ENCODE measurements at places on chromosomes 12 and 14.

- no peak for DNase-seq
Observed at GRCh38 chr14:63564318-63564717, 21.1 kb upstream of the PPP2R5E start.

- DNase-seq, result no peak
Observed at GRCh38 chr14:59086241-59086882, 102.1 kb upstream of the DAAM1 start.

GRCh38 chr12:113030875-113031525, 25.5 kb upstream of the DTX1 start:
- DNase-seq, result no peak

- DNase-seq, result no peak
Observed at GRCh38 chr12:130787445-130788410, 51.3 kb downstream of the STX2 start.

GRCh38 chr14:22488522-22489243, 100.3 kb downstream of the DAD1 start:
- DNase-seq, result no peak

DNA sequence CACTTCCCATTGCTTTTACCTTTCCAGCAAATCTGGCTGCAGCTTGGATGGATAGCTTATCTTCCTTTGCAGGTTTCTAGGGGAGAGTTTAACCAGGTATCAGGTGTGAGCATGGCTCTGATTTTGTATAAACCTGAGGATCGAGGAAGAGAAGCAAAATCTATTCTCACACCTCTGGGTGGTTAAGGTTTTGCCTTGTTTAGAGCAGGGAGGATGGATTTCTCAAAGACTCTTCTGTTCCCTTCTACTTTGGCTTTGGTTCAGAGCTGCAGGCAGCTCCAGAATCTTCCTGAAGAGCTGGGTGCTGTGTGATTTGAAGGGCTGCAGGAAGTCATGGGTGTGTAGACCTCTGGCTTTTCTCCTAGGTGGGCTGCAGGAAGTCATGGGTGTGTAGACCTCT, 1.7 kb downstream of the JDP2 start:
- no peak for DNase-seq

DNA sequence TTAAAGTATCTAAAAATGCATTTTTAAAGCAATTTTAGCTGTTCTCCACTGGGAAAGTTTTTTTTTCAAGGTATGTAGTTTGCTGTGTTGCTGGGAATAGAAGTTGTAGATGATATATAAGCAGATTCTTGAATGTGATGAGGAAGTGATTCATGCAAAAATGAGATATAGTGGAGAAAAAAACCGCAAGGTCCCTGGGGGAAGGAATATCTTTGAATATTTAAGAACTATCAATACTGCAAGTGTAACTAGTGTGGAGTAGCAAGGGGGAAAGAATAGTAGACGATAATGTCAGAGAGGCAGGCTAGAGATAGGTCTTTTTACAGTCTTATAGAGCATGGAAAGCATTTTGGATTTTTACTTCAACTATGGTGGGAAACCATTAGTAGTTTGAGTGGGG, 42.5 kb downstream of the PTCSC3 start:
- DNase-seq, result no peak

DNA sequence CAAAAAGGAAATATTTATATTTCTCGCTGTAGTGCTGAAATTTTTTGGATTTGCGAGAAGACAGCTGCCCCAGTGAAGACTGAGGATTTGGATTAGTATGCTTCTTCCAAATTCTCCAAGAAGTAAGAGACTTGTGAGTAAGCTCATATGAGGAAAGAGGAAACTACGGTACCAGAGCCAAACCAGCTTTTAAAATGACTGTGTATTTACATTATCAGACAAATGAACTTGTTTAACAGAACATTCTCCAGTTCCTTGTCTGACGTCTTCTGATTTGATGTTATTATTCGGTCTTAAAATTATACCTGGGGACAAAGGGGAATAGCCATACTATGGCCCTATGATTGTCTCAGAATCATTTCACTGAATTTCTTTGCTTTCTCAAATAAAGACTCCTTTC, 8.0 kb downstream of the CLEC12B start:
- no peak for DNase-seq

DNA sequence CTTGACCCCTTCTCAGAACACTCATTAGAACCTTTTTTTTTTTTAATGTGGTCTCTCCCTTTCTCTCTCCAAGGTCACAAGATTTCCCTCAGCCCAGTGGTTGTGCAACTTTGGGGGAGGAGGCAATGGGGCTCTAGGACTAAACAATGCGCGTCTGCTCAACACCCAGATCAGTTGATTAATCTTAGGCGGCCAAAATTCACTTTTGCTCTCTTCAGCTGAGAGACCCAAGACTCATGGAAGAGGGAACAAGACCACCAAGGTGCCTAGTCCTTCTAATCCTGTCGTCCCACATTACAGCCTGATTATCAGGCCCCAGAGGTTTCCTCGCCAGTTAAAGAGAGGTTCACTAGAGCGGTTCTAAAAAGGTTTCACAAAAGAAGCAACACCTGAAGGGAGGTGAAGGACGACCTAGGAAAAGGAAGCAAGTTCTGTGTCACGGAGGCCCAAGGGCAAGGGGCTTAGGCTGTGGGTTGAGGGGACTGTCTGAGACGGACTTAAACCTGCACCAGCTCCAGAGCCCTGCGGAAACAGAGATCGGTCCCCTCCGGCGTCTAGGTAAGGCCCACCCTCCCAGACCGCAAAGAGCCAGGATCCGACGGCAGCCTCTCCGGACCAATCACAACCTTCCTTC, 824 bp upstream of the TARBP2 start:
- no peak for DNase-seq

GRCh38 chr12:53051881-53052412, 2.1 kb downstream of the TNS2 start:
- DNase-seq, result no peak

- no peak for DNase-seq
Observed at GRCh38 chr14:81849714-81850113, 316.1 kb upstream of the SEL1L start.

DNA sequence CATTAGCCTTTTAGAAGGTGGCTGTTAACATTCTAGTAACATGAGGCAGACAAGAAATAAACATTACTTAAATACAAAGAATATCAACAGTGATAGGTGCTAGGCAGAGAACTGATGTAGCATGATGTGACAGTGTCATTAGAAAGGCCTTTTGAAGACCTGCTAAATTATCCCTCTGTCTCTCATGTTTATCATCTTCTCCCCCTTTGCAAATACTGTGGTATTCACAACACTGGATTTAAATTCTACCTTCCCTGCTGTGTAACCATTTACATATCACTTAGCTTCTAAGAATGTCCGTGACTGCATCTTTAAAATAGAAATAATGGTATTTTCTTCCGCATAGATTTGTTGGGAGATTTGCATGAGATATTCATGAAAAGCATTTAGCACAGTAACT, 74.4 kb upstream of the CLEC14A start:
- no peak for DNase-seq

DNA sequence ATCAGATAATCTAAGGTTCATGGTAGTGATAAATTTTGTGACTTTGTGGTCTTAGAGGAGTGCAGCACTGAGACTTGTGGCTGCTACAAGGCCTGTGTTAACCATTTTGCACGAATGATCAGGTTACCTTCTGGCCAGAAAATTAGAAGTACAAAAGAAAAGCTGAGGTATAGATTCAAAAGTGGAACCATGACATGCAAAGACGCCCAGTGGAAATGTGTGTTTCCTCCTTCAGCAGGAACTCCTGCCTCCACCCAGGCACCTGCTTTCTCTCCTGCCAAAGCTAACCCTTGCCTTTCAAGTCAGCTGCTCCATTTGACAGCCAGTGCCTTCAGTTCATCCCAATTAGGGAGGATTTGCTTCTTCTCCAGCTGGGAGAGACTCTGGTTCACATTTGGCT, 10.1 kb downstream of the PDE6H start:
- DNase-seq, result no peak

DNA sequence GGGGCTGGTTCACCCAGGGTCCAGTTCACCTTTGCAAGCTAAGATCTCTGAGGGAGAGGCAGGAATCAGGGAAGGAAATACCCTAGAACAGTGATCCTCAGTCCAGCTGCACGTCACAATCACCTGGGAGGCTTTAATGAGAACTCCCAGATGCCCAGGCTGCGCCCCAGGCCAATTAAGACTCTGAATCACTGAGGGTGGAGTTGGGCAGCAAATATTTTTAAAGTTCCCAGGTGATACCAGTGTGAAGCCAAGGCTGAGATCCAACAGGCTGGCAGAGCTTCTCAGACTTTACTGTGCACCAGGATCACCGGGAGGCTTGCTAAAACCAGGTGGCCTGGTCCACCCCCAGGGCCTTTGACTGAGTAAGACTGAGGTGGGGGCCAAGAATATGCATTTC, 23.8 kb downstream of the MYL2 start:
- no peak for DNase-seq

- no peak for DNase-seq
Observed at GRCh38 chr14:104856157-104856868, 8.8 kb upstream of the CEP170B start.

- DNase-seq, result no peak
Observed at GRCh38 chr14:41235466-41235865, 371.2 kb upstream of the LRFN5 start.

DNA sequence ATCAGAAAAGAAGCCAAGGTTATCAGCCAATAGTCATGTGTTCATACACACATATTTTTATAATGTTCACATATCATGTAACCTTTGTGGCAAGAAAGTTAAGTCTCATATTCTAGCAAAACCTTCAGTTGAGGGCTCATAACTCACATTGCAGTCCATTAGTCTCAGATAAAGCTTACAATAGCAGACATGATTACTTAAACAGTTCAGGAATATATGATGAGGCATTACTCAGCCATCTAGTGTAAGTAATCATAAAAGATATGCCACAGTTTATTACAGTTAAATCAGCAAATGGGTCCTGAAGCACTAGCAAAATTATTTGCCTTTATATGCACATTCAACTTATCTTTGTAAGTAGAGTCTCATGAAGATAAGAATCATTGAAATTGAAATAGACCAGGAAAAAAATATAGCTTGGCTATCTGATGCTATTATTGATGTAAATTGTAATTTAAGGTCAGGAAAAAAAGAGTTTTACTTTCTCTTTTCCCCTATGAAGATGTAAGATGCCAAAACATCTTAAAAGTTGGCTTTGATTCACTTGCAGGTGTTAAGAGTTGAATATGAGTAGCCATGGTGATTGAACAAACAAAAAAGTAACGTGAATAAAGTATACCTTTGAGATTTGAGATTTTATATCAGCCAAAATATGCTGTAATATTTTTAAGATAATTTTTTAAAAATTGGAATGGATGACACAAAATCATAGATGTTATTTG, 537.0 kb downstream of the SLC6A15 start:
- DNase-seq, result no peak

DNA sequence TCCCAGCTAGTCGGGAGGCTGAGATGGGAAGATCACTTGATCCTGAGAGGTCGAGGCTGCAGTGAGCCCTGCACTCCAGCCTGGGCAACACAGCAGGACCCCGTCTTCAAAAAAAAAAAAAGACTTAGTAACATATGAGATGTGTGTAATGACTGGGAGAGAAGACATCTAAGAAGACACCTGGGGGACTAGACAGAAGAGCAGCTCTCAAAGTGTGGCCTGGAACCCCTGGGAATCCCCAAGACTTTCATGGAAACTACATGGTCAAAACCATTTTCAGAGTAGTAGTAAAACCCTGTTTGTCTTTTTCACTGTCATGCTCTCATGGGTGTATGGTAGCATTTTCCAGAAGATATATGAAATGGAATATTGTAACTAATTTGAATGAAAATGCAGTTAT, 45.3 kb downstream of the R3HDM2 start:
- no peak for DNase-seq

GRCh38 chr12:83709899-83710298, 1023.2 kb downstream of the TMTC2 start:
- no peak for DNase-seq

DNA sequence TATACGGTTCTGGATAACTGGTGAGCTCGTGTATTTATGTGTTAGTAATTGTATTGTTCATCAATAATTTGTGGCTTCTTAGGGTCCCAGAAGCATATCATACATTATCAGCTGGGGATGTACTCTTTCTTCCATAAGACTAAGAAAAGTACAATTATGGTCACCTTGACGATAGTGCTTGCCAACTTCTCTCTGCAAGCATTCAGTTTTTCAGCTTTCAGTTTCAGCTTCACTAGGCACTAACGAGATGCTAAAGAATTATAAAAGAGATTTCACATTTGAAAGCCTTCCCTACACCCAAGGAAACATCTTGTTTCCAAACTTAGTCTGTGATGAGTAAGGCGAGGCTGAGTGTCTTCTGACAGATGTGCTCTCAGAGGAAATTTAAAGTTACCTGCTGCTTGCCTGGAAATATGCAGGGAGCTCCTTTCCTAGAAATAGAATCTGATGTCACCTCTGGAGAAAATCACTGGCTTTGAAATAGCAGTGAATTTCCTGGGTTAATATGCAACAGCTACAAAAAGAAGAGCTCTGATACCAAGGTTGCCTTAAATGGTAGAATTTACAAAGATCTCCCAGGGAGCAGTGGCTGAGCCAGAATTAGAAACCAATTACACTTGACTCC, 1419.9 kb upstream of the TMEM132C start:
- no peak for DNase-seq

GRCh38 chr12:12693111-12693671, 2.8 kb downstream of the GPR19 start:
- no peak for DNase-seq

DNA sequence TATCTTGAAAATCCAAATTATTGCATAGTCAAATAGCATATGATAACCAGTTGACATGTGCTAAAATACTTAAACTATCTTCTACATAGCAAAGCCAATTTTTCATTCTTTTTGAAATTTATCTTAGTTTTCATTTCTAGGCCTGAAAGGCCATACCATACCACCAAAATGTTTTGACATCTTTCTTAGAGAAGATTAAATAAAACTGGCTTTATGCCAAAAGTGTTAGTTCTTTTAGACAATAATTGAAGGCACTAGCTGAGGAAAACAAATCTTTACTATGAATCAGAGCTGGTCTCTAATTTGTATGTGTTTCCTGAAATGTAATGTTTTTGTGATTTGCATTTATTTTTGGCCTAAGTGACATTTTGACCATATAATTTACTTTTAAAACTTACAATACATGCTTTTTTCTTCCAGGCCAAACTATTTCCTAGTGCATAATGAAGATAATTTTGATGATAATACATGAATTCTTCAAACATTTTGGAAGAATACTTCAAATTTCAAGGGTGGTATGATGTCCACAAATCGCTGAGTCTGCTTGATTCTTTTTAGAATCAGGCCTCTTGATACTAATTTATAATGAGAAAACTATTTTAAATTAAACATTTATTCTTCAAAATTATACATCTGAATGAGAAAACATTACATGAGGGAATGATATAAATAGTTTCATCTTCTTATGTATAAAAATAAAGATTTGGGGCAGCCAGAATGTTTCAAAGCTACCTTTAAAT, 6.5 kb upstream of the KCNMB4 start:
- no peak for DNase-seq

GRCh38 chr12:32047357-32048212, 59.1 kb upstream of the BICD1 start:
- no peak for DNase-seq
